ENCODE measurements at places on chromosomes 7 and 10.

DNA sequence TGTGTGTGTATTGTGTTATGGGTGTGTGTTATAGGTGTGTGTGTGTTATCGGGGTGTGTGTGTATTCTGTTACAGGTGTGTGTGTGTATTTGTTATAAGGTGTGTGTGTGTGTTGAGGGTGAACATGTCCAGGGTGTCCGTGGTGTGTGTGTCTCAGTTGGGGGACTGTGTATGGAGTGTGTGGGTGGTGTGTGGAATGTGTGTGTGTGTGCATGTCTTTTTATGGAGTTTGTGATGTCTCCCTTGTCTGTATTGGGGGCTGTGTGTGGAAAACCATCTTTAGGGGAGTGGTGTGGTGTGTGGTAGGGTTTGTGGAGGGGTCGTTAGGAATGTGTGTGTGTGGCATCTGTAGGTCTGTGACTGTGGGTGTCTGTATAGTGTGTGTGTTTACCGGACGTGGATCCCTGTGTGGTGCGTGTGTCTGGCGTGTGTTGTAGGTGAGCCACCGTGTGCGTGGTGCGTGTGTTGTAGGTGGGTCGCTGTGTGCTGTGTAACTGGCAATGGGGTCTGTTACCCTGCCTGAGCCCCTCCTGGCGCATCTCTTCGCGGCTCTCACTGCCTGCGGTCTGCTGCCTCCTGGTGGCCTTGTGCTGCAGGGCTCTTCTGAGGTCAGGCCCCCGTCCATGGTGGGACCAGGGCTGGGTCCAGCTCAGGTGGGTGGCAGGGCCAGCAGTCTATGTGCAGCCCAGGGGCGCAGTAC is 61.7 kb downstream of the PALD1 start:
- DNase-seq, result no peak

DNA sequence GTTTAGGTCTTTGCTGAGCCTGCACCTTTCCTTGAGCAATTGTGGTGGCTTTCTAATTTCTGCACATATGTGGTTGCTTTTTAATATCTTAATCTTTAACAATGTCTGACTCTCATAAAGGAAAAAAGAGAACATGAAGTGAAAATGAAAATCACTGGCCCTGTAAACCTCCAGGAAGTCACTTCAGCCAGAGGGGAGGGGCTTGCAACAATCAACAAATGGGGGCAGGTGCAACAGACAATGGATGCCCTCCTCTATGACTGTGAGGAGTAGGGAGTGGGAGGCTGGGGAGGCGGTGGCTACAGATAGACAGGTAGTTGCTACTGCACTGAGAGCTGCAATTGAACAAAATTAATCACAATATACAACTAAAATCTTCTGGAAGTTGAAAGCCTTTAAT is 1377.4 kb downstream of the XPNPEP1 start:
- no peak for DNase-seq

DNA sequence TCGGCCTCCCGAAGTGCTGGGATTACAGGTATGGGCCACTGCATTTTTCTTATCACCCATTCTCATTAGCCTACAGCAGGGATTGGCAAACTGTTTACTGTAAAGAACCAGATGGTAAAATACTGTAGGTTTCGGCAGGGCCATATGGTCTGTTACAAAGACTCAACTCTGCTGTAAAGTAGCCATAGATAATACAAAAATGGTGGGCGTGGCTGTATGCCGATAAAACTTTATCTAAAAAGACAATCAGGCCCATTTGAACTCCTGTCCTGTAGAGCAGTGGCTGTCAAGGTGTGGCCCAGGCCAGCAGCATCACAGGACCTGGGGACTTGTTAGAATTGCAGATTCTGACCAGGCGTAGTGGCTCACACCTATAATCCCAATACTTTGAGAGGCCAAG is 134.3 kb downstream of the CUX1 start:
- DNase-seq, result no peak

- no peak for DNase-seq
Measured at GRCh38 chr10:35592441-35592840, 12.7 kb upstream of the GJD4 start.

DNA sequence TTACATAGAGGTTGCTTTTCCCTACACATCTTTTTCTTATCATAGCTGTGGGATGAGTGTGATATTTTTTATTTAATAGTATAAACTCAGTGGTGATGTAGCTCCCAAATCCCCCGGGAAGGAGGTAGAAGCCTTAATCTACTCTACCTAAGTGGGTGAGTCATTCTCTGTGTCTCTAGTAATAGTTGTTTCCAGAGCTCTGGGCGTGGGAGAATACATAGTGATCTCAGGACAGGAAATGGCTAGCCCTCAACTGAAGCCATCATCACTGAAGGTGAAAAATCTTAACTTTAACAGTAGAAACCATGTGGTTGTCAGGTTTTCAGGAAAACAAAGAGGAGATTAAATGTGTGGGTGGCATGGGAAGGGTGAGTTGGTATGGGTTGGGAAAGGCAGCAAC is 278.4 kb downstream of the ANKRD30A start:
- no peak for DNase-seq

- DNase-seq, result no peak
Measured at GRCh38 chr10:119333146-119333792, 125.9 kb downstream of the GRK5 start.

DNA sequence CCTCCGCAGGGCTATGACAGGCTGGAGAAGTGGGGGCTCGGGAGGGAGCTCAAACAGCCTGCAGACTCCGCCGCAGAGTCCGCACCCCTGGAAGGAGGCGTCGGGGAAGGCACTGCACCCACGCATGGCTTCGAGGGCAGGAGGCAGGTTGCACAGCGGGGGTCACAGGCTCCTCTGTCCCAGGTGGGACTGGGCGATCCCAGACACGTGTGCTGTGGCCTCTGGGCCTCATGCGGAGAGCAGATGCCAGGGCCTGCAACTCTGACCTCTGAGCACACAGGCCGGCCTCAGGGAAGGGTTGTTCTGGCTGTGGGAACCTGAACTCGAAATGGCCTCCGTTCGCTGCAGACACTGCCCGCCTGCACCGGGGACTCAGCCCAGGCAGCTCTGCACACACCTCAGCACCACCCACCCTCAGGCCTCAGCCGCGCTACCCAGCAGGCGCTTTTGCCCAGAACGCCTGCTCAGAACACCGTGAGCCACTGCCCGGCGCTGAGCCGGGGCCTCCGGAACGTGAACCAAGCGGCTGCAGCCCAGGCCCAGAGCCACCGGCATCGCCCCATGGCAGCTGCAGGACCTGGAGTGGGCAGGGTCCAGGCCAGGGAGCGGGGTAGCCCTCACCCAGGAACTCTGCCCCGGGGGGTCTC is 71.8 kb upstream of the ADGRA1 start:
- no peak for DNase-seq

DNA sequence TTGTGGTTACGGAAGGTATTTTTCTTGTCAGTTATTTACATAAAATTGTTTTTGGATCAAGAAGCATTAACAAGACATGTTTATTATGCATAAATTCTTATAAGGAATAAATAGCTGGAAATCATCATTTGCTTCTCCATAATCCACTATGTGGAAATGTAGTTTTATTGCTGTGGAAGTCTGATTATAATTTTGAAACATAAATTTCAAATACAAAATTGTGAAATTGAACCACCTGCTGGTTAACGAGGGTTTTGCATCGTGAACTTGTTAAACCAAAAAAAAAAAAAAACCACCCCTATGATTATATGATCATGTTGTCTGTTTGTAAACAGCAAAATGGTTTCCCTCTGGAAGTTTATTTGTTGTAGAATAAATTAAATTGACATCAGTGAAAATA is 25.9 kb downstream of the ABRAXAS2 start:
- peak; percentile 1 for DNase-seq

GRCh38 chr10:50286517-50286916 is 35.2 kb upstream of the ASAH2 start:
- peak; percentile 81 for DNase-seq

DNA sequence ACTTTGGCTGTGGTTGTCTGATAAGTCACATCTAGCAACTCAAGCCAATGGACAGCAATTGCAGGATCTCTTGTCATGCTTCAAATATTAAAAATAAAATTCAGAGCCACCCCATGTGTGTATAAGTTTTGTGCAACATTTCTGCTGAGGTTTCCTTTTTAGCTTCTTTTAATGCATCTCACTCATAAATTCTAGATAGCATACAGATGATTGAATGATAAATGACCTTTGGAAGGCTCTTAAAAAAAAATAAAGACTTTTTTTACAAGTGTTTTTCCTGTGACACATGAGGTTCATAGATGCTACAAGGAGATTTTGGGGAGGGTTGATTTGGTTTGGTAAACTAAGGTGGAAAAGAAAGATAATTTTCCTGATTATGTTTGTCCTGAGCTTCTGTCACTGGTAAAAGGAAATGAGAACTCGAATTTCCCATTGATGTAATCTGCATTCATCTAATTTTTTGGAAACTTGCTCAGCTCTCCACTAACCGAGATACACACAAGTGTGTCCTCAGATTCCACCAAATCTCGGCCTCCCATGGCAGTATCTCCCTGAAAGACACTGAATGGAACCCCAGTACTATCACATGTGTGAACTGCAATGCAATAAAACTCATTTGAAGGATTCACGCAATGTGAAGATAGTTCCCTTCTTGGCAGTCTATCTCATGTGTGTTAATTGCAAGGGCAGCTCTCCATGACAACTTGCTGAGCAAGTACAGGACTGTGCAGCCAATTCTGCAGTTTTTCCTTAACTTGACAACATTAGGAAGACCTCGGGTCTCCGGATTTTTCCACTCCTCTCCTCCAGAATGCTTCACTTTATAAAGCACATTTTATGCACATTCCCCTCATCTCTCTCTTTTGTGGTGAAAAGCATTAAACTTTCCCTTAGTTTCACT is 185.4 kb upstream of the PFKP start:
- no peak for DNase-seq

- no peak for DNase-seq
Measured at GRCh38 chr10:123270221-123270620, 116.0 kb downstream of the BUB3 start.

DNA sequence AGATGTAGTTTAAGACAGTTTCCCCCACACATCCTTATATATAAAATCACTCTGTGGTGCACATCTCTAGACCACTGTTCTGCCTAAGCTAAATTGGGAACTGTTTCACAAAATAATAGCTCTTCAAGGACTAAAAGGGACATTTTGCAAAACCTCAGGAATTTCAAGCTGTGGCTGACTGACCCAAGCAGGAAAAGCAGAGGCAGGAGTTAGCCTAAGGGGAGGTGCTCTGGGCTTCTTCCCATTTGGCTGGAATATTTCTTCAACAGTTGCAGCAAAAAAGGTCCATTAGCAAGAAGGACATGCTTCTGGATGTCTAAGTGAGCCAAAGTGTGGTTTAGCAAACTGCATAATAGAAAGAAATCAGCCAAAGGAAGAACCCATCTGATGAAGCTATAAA is 551.2 kb upstream of the ANKRD30A start:
- DNase-seq, result no peak

DNA sequence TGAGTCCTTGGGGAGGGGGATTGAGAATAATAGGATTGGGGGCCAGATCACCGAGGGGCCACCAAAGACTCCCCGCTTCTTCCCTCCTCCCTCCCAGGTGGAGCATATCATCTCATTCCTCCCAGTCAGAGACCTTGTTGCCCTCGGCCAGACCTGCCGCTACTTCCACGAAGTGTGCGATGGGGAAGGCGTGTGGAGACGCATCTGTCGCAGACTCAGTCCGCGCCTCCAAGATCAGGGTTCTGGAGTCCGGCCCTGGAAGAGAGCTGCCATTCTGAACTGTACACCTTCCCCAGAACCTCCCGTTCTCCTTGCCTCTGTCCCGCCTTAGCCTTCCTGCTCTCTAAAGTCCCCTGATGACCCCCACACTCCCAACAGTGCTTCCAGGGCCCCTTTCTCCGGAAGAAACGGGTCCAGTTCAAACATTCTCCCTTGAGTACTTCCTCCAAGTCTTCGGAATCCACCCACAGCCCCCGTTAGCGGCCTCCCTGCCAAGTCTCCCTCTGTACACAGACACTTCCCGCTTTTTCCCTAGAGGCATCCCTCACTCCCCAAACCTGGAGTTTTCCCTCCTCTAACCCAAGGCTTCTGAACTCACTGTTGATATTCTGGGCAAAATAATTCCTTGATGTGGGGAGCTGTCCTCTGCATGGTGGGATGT is 4.1 kb downstream of the FBXO24 start:
- no peak for DNase-seq

GRCh38 chr7:80088705-80089104 is 45.9 kb upstream of the GNAI1 start:
- DNase-seq, result no peak

GRCh38 chr7:157375410-157375809 is 38.6 kb downstream of the DNAJB6 start:
- no peak for DNase-seq

DNA sequence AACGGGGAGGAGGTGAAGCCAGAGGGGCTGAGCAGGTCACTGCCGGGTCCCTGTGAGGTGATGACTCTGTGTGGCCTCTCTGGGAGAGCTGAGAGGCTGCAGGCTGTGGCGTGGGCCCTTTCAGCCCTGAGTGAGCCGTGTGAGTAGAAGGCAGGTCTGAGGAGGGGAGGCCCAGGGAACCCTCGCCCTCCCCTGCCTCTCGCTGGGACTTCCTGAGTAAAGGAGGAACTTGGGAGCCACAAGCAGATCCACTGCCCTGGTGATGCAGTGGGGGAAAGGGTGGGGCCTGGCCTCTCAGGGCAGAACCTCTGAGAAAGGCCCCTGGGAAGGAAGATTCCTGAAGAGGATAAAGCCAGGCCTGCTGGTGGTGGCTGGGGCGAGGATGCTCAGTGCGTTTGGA is 22.8 kb downstream of the EEPD1 start:
- DNase-seq, result no peak

DNA sequence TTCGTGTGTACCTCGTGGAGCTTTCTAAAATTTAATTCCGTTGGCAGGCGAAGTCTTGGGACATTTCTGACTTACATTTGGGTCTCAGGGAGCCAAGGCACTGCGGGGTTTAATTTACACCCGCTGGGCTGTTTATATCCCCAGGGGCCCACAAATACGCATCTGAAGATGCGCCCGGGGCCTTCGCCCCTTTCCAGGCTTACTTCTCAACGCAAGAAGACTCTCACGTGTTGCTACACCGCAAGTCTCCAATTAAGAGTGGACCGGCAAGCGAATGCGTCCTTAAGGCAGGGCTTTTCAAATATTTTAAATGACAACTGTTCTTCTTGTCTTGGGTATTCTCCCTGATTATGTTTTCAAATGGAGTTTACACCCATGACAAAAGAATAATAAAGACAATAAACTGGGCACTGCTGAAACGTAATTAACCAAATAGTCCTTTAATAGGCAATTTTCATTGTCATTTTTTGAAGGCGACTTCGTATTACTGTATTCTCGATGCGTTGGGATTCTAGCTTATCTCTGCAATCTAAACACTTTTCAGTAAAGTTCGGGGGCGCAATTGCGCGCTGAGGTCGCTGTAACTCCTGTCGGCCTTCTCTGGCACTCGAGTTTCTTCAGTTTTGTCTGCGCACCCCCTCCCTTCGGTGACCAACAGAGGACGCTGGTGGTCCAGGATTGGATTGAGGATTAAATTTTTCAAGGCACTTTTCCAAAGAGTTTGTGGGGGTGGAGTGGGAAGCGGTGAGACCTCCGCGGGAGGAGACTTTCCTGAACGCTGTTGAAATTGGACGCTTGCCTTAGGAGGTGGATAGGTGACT is 837 bp upstream of the IGFBP3 start:
- DNase-seq, result peak; percentile 37

DNA sequence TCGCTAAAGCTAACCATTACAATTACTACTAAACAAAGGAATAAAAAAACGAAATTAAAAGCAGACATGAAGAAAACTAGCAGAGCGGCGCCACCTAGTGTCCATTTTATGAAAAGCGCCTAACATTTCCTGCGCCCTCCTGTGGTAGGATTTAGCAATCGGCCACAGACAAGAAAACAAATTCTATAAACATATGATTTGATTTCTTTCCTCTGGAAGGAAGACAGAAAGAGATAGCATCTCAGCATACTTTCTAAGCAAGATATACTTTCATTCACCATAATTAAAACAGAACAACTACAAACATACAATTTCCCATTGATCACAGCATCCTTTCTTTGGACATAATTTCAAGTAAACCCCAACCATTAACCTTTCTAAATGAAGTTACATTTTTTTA is 337.7 kb upstream of the NPVF start:
- peak; percentile 55 for DNase-seq

Measured in fibroblast of the conjunctiva (primary cell).